ENCODE measurements at places on chromosomes 12 and 14.

- DNase-seq, result no peak
Observed at GRCh38 chr14:97413966-97414717, 617.0 kb downstream of the VRK1 start.

DNA sequence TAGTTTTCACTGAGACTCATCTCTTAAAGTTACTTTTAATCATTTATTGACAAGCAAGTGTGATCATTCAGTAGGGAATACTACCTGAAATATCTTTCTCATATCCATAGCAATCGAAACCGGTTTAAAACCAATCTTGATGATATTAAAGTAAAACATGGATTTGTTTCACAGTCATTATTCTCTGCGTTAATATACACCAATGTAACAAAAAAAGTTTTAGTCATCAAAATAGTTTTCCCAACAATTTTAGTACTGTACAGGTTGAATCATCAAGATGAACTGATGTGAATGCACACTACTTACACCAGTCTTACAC lies 137.0 kb upstream of the KRAS start:
- DNase-seq, result no peak

- no peak for DNase-seq
Observed at GRCh38 chr12:25182765-25183164, 12.2 kb downstream of the DNAI7 start.

GRCh38 chr14:87725318-87725717 lies 267.7 kb downstream of the GALC start:
- no peak for DNase-seq

- DNase-seq, result no peak
Observed at GRCh38 chr12:4353785-4354208, 25.7 kb downstream of the FGF23 start.

- DNase-seq, result no peak
Observed at GRCh38 chr14:105013150-105013785, 7.6 kb downstream of the CDCA4 start.

DNA sequence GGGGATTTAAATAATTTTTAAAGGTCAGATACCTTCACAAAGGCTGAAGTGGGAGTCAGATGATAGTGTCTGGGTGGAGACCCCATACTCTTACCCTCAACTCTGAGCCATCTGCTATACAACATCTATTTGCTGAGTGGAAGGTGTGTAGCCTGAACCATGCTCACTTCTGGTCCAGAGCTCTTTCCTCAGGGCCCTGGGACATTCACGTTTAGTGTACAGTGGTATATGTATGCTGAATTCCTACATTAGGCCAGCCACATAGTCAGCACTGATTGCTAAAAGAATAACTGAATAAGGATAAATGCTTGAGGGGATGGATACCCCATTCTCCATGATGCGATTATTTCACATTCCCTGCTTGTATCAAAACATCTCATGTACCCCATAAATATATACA lies 107.3 kb downstream of the KIF26A start:
- no peak for DNase-seq

DNA sequence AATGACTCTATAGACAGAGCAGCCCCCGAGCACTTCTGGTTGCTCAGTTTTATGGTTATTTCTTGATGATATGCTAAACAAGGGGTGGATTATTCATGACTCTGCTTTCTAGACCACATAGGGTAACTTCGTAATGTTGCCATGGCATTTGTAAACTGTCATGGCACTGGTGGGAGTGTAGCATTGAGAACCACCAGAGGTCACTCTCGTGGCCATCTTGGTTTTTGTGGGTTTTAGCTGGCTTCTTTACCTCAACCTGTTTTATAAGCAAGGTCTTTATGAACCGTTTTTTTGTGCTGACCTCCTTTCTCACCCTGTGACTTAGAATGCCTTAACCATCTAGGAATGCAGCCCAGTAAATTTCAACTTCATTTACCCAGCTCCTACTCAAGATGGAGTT lies 1036.2 kb upstream of the FLRT2 start:
- DNase-seq, result no peak

DNA sequence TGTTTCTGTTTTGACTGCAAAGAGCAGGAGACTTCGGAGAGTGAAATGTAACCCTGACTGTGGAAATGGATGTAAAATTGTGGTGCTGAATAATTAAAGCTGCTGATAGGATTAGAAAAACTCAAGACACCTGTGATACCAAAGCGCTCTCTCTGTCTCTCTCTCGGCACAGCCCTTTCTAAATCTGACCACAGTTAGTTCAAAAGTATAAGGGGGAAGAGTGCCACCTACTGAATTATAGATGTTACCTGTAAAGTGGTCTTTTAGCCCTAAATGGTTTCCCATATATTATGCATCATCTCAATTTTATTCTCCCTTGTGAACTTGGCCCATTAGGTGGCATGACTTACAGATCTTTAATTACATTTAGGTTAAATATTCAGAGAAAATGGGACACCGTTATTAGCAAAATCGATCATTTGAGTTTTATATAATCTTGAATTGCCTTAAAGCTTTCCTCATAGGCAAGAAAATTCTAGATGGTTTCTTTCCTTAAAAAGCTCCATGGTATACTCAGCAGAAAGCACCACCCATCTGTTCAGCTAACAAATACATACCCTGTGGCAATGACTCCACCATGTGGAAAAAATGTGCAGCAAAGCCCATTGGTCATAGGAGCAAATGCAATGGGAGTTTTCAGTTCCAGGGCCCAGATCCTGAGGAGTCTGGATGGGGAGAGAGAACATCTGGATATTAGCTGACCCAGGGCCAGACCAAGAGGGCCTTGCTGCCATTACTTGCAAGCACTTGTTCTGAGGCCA lies 18.1 kb downstream of the RFC5 start:
- no peak for DNase-seq

DNA sequence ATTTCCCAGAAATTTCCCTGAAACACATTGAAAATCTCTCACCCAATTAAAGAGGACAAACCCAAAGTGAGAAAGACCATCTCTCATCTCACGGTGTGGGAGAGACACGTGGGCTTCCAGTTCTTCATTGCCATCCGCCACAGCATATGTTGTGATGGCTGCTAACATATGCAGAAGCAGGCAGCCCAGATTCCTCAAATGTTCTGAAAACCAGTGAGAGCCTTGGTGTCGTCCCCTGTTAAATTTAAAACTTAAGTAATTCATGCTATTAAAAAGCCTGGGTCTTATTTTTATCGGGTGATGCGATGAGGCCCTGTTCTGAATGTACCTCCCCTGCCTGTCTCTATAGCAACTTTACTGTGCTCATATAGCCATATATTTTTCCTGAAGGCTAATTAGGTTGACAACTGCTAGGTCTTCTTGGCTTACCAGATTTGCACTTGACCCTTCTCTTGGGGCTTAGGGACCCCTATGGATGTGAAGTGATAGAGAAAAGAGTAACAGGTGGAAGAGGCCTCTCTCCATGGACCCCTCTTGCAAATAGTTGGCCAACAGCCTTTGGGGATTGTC lies 2.8 kb upstream of the FGF6 start:
- DNase-seq, result no peak

DNA sequence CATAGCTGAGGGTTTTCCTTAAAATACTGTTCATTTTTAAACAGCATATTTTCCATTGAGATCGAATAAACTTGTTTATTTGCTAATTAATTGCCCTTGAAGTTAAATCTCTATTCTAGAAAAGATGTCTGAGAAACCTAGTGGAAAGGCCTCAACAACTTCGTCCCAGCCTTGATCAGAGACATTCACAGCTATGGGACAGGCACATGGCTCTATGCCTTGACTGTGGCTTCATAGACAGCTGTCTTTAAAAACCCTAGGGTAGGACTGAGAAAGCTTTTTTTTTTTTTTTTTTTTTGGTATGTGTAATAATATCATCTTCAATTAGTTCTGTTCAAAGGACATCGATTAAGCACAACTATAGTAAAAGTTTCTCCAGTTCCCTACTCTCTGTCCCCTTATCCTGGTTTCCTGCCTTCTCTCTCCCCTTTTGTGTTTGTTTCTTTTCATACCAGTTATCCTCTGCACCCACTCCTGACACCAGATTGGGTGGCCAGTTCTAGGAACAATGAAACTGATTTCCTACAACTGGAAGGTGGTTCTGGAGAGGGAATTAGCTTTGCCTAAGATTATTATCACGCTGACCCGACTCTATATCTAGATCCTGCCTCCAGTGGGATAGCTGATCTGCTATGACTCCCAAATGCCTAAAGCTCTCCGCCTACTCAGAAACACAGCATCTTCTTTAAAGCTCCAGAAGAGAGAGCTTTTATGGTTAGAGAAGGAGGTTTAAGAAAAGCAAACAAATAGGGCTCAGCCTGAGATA lies 20.3 kb downstream of the SOCS2 start:
- no peak for DNase-seq

- peak; percentile 56 for DNase-seq
Observed at GRCh38 chr12:1830981-1831963, 10.9 kb downstream of the LRTM2 start.

GRCh38 chr12:31298515-31298910 lies 27.4 kb downstream of the SINHCAF start:
- DNase-seq, result no peak

GRCh38 chr12:53739214-53740129 lies 12.2 kb upstream of the CALCOCO1 start:
- DNase-seq, result no peak

DNA sequence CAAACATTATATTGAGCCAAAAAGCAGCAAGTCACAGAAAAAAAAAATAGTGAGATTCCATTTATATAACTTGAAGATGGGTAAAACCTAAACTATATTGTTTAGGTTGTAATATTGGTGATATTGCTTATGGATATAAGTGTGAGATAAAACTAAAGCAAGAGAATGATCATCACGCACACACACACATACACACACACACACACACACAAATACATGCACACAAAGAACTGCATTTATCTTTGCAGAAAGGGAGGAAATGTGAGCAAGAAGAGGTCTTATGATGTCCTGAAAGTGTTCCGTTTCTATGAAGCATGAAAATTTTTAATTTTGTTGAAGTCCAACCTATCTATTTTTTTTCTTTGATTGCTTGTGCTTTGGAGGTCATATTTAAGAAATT lies 16.4 kb upstream of the AMN1 start:
- DNase-seq, result no peak

DNA sequence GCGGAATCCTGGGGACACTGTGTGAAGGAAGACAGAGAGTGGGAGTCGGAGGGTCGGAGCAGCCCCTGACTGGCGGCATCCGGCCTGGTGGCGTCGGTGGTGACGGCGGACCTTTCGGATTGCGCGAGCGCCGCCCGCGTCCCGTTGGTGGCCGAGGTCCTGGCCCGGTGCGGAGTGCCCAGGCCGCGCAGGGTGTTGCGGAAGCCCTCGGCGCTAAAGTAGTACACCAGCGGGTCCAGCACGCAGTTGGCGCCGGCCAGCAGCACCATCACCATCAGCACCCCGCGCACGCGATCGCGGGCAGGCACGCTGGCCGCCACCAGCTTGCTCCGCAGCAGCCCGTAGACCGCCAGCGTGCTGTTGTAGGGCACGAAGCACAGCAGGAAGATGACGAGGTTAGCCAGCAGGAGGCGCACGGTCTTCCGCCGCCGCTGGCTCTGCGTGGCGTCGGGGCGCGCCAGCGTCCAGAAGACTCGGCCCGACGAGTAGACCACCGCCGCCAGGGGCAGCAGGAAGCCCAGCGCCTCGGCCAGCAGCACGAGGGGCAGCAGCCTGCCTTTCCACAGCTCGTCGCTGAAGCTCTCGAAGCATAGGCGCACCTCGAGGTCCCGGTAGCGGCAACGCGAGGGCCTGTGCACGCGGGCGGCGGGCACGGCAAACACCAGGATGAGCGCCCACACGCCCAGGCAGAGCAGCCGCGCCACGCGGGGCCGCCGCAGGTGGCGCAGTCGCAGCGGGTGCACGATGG lies 13.1 kb upstream of the CHD4 start:
- peak; percentile 58 for DNase-seq

DNA sequence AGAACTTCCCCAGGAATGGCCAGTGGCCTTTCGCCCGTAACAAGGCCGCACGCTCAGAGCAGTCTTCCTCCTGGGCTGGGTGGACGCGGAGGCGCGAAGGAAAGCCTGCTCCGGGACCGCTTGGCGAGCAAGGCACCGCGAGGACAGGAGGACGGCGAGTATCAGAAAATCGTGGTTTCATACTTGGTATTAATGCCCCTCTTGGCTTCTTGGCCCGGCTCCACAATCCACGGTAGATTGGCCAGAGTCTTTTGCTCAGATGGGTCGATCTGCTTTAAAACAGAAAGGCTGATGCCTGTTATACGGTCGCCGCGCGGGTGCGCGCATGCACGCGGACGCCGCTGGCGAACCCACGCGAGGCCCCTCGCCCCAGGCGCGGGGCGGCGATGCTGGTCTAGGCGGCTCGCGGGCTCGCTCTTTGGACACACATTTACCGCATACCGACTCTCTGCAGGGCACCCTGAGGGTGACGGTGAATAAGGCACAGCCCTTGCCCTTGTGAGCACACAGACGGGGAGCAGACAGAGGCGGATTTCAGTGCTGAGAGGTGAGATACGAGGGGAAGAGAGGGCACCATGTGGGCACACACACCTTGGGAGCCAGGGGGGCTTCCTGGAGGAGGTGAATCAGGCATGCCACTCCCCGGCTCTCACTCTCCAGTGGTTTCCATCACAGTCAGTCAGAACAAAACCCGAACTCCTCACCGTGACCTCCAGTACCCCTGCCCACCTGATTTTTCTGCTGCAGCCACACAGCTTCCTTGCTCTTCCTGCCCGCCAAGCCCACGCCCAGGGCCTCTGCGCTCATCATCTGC lies 100.7 kb downstream of the APAF1 start:
- DNase-seq, result no peak

GRCh38 chr12:4137015-4137414 lies 136.5 kb upstream of the CCND2 start:
- no peak for DNase-seq

DNA sequence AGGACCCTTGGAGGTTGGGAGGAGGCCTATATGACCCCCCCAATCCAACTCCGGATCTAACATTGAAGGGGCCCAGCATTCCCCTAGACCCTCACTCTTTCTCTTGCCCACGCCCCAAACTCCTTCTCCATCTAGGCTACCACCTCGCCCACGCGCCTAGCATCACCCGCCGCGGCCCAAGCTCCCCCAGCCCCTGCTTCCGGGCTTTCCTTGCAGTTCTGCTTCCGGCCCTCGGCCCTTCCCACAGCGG lies 445 bp downstream of the CERS5 start:
- DNase-seq, result no peak

DNA sequence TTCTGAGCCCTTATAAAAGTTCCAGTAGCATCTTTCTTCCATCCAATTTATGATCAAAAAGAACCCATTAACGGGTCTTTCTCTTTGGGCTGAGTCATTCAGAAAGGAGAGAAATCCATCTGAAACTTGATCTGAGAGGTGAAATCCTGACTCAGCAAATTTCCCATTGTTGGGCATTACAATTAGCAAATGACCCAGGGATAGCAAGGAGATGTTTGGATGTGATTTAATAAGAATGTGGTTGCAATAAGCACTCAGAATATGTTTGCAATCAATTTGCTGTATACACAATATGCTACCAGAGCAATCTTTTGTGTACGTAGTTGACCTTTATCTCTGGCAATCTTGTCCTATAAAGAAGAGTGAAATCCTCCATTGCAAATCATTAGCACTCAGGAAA lies 122.7 kb downstream of the CCDC60 start:
- DNase-seq, result no peak

GRCh38 chr14:79337761-79338160 lies 873.5 kb downstream of the DIO2 start:
- DNase-seq, result no peak

- peak; percentile 69 for DNase-seq
Observed at GRCh38 chr14:95536036-95536593, 1.3 kb downstream of the GLRX5 start.

All from erythroblast (primary cell).